ENCODE measurements at places on chromosomes 5 and 9.
A peak's percentile ranks its signal among the peaks of the same experiment; 100 is the strongest.

GRCh38 chr9:15182730-15183129, 124.3 kb downstream of the TTC39B start:
- no peak for DNase-seq

GRCh38 chr9:121267689-121268597, at the start of gene GSN:
TSS of gene GSN (plus strand) at chr9:121268162. CDS start at chr9:121301972, 33,810 bp downstream.
- peak; percentile 80 for DNase-seq

GRCh38 chr5:17891881-17892280, 257.6 kb downstream of the TAF11L14 start:
- DNase-seq = peak; percentile 24

- DNase-seq = no peak
Measured at GRCh38 chr9:135173066-135173465, 85.6 kb downstream of the OLFM1 start.

DNA sequence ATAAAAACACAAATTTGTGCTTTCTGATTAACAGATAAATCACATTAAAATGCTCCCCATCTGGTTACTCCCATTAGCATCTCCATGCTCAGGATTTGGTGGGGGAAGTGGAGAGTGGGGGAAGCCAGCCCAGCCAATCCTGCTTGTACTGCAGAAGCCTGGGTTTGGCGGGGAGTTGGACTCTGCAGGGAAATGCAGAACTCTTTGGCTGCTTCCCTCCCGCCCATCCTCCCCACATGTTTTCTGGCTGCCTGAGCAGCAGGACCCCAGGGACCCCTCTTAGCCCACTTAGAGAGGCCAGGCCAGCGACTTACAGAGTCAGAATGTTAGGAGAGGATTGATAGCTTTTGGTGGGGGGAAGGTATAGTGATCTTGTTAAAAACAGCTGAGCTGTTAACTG, 59.5 kb upstream of the FOXI1 start:
- DNase-seq = no peak

DNA sequence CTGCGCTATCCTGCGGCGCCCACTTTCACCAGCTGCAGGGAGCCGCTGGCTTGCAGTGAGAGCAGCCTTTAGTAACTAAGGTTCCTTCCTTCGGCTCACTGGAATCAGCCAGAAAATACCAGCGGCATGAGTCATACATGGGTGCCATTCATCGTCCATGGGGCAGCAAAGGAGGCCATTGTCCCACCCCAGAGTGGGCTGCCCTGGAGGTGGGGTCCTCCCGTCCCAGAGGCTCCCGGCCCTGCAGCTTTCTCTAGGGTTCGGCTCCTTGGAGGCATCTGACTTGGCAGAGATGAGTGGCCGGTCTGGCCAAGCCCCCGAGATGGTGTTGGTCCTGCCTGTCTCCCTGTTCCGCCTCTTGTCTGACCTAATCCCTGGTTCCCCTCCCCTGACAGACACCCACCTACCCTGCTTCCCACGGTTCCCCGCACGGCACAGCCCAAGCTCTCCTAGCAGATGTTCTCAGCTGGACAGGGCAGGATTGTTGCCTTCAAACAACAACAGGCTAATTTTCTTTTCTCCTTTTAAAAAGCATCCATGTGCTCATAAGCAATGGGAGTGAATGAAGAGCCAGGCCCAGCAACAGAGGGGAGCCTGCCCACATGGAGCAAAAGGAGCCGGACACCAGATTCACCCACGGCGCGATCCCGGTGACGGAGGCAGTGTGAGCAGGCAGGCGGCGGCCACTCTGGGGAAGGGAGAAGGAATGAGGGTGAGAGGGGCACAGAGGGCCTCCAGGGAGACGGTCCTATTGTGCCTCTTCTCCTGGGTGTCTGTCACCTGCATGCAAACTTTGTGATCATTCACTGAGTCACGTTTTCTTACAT, 97.0 kb upstream of the COL5A1 start:
- DNase-seq = no peak

- DNase-seq = no peak
Measured at GRCh38 chr5:93787598-93787997, 46.2 kb upstream of the POU5F2 start.

- DNase-seq = no peak
Measured at GRCh38 chr9:112866662-112867274, 23.9 kb downstream of the SLC46A2 start.

GRCh38 chr9:76004526-76004925, 114.1 kb downstream of the PCSK5 start:
- no peak for DNase-seq

DNA sequence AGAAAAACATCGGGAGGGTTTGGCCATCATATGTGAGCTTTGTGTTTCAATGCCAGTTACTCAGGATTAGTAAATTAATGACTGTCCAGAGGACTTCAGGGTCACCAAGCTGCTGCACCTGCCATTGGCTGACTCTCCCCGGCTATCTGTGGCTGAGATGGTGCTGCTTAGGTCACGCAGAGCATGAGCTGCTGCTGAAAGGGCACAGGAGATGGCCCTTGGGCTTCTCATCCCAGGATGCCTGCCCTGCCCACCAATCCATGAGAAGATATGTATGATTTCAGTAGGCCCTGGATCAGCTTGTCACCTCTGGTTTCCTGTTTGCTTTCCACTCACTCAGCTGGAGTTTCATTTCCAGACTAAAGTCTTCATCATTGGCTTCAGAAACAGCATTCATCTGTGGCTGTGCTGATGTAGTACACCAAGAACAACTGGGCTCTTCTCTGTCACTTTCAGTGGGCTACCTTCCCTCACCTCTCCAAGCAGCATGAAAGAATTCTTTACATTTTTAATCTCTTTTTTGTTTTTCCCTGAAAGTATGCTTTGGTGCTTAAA, 2.4 kb upstream of the CATSPER3 start:
- no peak for DNase-seq

DNA sequence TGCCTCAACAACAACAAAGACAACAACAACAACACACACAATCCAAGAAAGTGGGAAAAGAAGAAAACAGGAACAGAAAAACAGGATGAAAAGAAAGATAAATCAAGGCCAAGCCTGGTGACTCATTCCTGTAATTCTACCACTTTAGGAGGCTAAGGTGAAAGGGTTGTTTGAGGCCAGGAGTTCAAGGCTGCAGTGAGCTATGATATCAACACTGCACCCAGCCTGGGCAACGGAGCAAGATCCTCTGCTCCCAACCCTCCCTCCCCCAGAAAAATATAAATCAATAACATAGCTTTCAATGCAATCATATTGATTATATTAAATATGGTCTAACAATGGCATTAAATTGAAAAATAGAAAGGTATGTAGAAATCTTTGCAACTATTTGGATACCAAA, 32.1 kb downstream of the CENPK start:
- DNase-seq = no peak

GRCh38 chr5:178304761-178305645, 72.4 kb upstream of the PHYKPL start:
- no peak for DNase-seq

GRCh38 chr9:136441191-136441680, 1.6 kb upstream of the INPP5E start:
- no peak for DNase-seq

DNA sequence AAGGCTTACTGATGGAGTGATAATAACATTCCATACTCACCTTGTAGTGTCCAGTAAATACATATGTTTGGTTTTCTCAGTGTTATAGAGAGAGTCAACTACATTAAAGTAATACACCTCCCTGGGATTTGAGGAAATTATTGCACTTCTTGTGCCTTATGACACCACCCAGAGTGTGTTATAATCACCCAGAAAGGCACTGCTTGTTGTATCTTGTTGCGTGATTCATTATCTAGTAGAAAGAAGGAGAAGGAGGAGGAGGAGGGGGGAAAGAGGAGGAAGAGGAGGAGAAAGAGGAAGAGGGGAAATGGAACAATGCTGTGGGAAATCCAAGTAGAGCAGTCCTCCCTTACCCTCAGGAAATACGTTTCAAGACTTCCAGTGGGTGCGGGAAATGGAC, 661.8 kb upstream of the WWC1 start:
- no peak for DNase-seq

GRCh38 chr9:18499980-18500379, 26.0 kb downstream of the ADAMTSL1 start:
- no peak for DNase-seq

GRCh38 chr9:114496011-114496410, 9.3 kb downstream of the WHRN start:
- DNase-seq = no peak

GRCh38 chr9:91405343-91406077, 18.1 kb downstream of the NFIL3 start:
- no peak for DNase-seq

DNA sequence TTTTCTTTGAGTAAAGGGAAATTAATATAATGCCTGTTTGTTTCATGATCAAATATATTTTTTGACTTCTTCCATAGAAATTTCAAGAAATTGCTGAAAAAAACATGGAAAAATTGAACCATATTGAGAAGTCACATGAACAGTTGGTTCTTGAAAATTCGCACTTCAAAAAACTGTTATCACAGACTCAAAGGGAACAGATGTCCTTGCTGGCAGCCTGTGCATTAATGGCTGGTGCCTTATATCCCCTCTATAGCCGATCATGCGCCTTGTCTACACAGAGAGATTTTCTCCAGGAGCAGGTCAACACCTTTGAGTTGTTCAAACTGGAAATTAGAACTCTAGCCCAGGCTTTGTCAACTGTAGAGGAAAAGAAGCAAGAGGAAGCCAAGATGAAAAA, 191.4 kb downstream of the CCDC171 start:
- no peak for DNase-seq

DNA sequence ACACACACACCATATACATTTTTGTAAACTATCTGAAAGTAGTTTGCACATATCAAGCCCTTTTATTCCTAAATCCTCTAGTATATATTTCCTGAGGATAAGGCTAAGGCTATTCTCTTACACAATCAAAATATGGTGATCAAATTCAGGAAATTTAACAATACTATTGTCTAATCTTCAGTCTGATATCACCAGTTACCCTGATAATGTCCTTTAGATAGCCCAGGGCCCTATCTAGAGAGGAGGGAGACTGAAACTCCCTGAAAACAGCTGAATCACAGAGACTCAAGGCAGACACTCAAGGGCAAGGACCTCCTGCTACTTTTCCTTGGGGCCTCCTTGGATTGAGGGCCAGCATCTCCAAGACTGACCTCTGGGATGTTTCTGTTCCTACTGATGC, 30.4 kb downstream of the PTTG1 start:
- no peak for DNase-seq

DNA sequence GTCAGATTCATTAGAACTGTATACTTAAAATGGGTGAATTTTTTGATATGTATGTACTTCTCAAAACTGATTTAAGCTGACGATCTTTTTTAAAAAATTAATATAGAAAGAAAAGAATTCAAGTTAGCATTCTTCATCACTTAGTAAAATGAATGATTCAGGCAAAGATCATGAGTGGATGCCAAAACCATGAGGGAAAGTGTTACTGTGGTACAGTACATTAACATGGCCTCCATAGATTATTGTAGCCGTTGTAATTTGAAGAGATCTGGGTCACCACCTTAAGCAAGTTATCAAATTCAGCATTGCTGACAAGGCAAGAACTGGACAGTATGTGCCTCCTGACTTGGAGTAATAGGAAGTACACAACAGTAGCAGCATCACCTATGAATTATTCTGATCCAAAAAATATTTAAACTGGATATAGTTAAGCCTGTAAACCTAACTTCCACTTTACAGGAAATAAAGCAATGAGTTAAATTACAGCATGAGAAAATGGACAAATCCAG, 29.7 kb downstream of the C9orf85 start:
- DNase-seq = no peak

DNA sequence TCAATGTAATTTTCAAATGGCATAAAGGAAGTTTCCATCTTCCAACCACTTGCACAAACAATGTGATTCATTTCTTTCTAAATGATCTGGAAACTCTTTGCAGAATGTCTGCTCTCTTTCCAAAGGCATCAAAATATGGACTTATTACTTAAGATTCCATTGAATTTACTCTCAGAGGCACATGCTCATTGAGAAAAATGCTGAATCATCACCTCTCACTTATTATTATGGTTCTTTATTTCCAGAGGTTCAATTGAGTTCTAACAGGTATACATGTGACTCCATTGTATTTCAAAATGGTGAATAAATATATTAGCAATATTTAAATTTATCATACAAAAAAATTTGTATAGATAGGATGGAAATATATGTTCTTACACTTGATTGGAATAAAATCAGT, 1140.6 kb downstream of the EFNA5 start:
- DNase-seq = no peak

- DNase-seq = no peak
Measured at GRCh38 chr5:91976451-91976850, 593.3 kb upstream of the ARRDC3 start.

GRCh38 chr5:30765706-30766105, 427.8 kb upstream of the CDH6 start:
- DNase-seq = no peak

DNA sequence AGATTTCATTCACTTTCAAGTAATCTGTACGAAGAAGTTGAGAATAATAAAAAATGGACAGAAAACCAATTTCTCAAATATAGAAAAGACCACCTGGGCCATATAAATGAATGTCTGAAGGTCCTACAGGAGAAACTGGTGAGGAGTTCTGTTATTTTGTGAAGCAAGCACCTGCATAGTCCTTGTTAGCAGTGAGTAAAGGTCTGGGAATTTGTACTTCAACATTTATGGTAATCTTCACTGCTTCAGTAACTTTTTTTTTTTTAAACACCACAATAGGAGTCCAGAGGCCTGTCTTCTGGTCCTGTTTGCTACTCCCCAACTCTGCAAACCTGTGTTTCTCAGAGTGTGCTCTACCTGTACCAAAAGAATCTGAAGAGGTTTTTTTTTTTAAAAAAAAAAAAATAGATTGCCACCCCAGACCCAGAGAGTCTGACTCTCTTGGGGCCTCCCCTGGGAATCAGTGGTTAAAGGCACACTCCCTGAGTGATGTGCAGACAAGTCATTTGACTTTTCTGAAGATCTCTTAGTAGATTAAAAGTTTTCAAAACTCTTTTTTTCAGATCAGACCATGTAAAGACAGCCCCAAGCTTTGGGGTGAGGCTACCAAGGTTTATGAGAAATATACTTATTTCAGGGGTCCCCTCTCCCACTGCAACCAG, 55.5 kb downstream of the FAM81B start:
- no peak for DNase-seq

DNA sequence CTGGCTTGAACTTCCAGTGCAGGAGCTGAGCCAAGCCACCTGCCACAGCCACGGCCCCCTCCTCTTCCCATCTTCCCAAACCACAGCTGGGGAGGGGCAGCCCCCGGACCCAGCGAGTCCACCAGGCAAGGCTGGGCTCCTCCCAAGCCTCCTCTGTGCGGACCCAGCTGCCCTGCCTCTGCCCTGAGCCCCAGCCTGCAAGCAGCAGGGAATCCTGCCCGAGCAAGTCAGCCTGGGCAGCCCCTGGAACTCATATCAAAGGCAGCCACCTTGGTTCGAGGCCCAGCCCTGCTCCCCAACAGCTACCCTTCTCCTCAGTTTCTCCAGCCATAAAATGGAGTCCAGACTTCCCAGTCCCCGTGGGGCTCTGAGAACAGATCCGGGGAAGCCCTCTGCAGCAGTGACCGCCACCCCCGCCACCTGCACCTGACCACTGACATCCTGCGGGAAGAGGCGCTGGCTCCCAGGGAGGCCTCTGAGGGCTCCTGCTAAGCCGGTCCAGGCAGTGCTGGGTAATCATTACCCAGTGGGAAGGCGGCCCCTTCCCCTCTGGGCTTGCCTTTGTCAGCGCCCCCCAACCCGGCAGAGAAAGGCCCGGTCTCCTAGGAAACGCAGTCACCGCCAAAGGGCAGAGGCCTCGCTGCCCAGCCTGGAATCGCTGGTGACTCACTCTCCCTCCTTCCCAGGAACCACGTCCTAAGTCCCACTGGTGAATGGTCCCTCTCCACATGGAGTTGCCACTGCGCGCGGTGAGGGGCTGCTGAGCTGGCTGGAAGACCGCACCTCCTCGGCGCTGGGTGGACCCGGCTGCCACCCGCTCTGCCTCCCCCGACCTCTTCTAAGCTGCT, 1.5 kb downstream of the VAV2 start:
- peak; percentile 36 for DNase-seq

GRCh38 chr9:120569556-120569955, 10.4 kb downstream of the CDK5RAP2 start:
- DNase-seq = no peak
